ENCODE measurements at places on chromosomes 11 and 22.

DNA sequence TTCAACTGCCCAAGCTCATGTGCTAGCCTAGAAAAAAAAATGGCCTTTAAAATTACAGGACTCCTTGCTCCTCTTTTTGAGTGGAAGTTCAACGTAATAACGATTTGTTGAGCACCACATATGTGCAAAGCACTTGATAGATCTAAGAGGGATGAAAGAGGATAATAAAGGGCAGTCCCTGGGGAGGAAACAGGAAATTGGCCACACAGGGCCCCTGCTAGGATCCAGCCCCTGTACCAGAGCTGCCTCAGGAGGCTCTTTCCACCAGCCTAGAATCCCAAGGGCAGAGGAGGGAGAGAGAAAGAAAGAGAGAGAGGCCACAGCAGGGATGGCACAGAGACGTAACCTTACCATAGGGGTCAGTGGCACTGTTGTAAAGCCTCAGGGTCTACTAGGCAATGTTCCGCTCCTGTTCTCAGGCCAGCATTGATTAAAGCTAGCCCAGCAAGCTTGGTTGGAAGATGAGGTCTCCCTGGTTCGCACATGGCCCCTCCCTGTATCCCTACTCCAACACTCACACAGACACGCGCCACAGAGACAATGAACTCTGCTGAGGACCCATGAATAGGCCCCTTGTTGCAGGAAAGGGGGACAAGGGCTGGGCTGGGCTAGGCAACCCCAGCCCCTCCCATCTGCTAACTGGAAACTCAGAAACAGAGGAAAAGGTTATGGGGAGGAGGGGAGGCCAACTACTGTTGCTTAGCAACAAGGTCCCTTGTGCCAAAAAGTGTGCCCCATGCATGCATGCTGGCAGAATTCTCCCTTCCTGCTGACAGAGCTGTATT is at the start of gene TMPRSS5:
TSS of gene TMPRSS5 (minus strand) at position 438 of the 785 bp plus-strand sequence. CDS start at position 354, 84 bp downstream.
- DNase-seq = peak; percentile 92

- DNase-seq = no peak
These were observed 5.1 kb upstream of the CDKN1C start for GRCh38 chr11:2890466-2891294.

GRCh38 chr11:30631148-30631547 is 45.0 kb upstream of the MPPED2 start:
- no peak for DNase-seq

DNA sequence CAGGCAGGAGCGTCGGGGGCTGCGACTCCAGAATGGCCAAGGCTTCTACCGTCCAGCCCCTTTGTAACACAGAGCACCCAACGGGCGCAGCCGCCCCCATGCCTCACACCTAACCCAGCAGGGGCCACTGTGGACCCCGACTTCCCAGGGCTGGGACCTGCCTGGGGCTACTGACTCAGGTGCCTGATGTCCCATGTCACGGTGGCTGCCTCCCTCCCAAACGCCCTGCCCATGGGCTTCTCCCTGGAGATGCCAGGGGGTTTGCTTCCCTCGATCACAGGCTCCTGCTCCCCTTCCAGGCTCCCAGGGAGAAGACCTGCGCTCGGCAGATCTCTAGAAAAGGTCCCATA is 84.0 kb downstream of the MYEOV start:
- DNase-seq = no peak

DNA sequence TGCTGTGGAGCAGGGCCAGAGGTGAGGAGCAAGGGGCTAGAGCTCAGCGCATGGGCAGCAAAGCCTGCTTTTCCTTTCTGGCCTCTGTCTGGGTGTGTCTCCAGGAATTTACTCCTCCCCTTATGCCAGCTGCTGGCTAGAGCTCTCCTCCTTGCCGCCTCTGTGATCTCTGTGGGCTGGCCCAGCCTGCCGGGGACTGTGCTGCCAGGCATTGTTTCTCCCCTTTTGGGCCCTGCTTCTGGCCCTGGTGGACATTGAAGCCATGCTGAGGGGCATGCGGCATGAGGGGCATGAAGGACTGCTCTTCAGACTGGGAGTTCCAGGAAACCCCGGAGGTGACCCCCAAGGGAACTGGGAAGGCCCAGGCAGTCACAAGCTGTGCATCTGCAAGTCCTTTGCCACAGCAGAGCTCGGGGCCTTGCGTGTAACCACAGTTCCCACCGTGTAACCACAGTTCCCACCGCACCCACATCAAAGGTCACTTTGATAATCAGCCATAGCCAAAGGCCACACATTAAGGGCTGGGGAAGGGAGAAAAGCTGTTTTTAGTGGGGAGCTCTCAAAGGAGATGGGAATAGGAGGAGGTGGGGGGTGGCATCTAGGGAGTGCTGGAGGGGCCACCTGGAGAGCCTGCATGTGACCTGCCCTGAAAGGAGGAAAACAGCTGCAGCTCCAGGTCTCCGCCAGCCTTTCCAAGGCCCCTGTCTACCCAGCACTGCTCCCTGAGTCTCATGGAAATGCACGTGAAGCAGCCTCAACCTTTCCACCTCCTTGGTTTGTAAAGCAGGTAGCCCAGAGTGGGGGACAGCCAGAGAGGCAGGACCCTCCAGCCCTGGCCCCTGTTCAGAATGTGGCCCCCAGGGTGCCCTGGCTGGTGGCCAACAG is 62.3 kb downstream of the PPFIBP2 start:
- DNase-seq = peak; percentile 28

- DNase-seq = no peak
These were observed 349 bp downstream of the TIMM10 start for GRCh38 chr11:57530215-57530595.

- DNase-seq = no peak
These were observed 172.9 kb upstream of the NECTIN1 start for GRCh38 chr11:119901657-119902577.
